ENCODE measurements at places on chromosomes 3 and 15.
A peak's percentile ranks its signal among the peaks of the same experiment; 100 is the strongest.

DNA sequence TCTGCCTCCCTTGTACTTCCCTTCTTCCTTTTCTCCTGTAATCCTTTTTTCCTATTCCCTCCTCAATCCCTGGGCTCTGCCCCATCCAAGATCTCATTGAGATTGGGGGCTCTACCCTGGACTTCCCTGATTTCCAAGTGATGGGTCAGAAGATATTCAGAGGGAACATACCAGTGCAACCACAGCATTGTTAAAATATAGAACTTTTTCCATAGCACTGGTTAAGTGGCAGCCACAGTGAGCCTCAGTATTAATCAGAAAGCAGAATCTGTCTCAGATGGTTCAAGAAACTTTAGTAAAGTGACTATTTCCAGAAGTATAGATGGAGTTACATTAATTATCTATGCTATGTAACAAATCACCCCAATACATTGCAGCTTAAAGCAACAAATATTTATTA lies 18.7 kb upstream of the SCN10A start:
- no peak overlapping the region for H3K4me3 ChIP-seq
- no peaks in the 10 kb centered on the region for H3K36me3 ChIP-seq
- DNase-seq = no peak

DNA sequence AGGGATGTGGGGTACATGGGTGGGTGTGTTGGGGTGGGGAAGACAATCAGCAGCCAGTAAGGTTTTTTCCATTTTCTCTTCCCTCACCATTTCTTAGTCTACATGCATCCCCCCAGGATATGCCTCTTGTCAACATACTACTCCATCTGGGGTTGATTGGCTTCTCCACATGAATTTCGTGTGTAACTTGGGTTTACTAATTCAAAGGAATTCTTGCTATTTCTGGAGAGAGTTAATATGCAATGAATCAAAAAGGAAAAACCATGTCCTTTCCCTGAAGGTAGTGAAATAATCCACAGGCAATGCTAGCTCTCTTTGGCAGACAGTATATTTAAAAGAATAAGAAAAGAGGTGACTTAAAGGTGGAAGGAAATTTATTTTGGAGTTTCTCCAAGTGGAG lies 198.4 kb downstream of the EBLN2 start:
- no peak for DNase-seq
- H3K36me3 ChIP-seq = no peaks in the 10 kb centered on the region
- H3K4me3 ChIP-seq = no peak overlapping the region
- no peak overlapping the region for H3K27ac ChIP-seq

- no peak overlapping the region for H3K27ac ChIP-seq
- no peak for DNase-seq
- peaks cover 70% of the 10 kb centered on the region for H3K27me3 ChIP-seq
- no peak overlapping the region for H3K4me3 ChIP-seq
Observed at GRCh38 chr3:19348500-19348899, 200.2 kb downstream of the KCNH8 start.

DNA sequence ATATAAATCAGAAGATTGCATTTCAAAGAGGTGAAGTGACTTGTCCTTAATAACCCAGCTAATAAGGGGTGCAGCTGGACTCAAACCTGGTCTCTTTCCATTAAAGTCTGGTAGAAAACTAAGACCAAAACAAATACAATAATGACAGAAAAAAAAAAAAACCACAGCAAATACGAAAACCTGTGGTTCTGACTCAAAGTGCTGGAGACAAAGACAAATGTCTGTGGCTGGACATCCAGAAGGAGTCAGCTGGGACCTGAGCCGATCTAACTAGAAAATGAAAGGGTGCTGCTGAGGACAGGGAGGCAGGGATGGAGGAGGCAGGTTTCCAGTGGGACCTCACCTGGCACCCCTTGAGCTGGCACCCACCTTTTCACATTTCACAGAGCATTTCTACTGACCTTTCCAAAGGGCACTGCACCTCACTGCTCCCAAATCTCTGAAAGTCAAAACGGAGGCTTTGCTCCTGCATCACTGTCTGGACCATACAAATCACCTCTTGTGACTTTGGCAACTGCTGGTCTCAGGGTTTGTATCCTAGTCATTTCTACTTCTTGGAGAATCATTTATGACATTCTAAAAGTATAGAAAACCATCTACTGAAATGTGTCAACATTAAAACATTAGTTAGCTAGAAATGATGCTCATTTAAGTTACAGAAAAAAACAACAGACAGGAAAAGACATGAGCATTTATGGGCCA lies 61.7 kb downstream of the CCNL1 start:
- no peak overlapping the region for H3K27ac ChIP-seq
- no peak overlapping the region for H3K4me3 ChIP-seq
- peaks cover 16% of the 10 kb centered on the region for H3K4me1 ChIP-seq
- H3K27me3 ChIP-seq = no peaks in the 10 kb centered on the region
- DNase-seq = no peak

DNA sequence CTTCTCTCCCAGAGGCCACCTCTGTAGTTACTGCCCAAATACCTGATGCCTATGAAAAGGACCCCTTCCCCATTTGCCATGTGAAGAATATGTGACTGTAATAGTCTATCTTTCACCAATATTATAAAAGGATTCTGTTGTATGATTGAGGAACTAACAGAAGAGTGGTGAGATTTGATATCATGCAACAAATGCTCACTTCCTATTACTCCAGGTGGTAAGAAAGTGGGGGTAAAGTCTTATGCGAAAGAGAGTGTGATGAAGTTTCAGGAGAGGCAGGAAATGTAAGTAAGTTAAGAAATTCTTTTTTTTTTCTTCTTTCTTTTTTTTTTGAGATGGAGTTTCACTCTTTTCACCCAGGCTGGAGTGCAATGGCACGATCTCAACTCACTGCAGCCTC lies 24.4 kb upstream of the RAP2B start:
- no peak overlapping the region for H3K4me3 ChIP-seq
- peaks cover 24% of the 10 kb centered on the region for H3K4me1 ChIP-seq
- H3K27ac ChIP-seq = peak overlapping the region; percentile 90
- H3K36me3 ChIP-seq = no peaks in the 10 kb centered on the region
- no peak for DNase-seq
- H3K27me3 ChIP-seq = no peaks in the 10 kb centered on the region

DNA sequence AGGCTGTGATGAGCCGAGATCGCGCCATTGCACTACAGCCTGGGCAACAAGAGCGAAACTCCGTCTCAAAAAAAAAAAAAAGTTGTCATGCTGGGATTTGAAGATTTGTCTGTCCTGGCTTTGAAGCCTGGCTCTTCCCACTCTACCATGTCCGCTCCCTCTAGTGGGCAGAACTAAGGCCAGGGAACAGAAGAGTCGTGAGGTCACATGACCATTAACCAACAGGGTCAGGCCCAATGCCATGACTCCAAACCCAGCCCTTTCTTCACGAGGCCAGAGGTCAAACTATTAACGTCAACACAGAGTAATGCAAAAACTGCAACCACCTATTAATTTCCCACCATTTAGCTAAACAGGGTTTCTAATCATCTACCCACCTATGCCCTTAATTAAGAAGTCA lies 212.1 kb downstream of the ADAMTS17 start:
- H3K27ac ChIP-seq = no peak overlapping the region
- H3K36me3 ChIP-seq = no peaks in the 10 kb centered on the region
- no peak for DNase-seq
- no peak overlapping the region for H3K4me3 ChIP-seq
- peaks cover 6% of the 10 kb centered on the region for H3K4me1 ChIP-seq
- no peaks in the 10 kb centered on the region for H3K27me3 ChIP-seq

All from MCF 10A (cell line).